HT-29 (cell line): ENCODE measurements at places on chromosomes 1 and 21.

- peak; percentile 79 for DNase-seq
These were observed 2.3 kb downstream of the H3-3A start for GRCh38 chr1:226064816-226065248.

DNA sequence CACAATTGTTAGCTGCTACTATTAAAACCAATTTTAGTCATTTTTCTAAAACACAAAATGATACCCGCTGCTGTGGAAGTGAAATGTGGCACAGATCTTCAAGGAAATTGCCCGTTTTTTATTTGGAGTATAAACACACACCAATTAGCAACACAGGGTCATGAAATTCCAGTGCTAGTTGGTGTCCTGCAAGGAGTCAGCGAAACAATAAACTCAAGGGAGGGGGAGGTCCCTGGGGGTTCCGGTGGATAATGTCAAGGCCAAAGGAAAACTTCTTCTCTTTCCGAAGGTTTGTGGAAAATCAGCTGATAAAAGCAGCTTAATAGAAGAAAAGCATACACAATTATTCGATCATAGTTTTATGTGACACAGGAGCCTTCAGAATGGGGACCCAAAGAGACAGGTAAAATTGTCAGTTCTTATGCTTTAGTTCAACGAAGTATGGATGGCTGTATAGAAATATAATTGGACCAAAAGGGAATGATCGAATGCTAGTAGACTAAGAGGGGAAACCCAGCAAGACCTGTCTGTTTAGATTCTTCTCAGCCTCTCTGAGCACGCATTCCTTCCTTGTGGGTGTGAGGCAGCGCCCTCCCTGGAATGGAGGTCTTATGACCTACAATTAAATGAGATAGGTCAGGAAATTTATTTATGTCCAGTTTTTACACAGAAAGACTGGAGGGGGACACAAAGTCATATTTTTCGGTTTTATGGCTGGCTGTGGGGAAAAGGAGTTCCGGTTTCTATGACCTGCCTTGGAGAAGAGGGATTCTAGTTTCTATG is 65.9 kb downstream of the KCNK1 start:
- no peak for DNase-seq

DNA sequence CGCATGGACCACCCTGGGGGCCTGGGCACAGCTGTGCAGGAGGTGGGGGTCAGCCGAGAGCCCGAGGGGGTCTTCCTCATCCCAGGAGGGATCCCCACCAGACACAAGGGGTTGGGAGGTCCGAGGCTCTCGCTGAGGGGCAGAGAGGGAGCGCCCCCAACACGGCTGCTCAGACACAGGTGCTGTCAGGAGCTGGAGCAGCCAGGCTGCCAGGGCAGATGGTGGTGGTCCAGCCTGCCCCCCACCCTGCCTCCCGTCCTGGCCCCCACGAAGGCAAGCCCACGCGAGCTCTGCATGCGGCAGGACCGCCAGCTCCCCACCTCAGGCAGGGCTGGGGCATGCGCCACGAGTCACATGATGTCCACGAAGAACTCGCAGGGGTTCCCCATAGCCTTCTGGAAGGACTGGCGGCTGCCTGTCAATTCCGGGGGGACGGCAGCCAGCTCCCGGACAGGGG is 4.7 kb downstream of the TAS1R3 start:
- DNase-seq = no peak

DNA sequence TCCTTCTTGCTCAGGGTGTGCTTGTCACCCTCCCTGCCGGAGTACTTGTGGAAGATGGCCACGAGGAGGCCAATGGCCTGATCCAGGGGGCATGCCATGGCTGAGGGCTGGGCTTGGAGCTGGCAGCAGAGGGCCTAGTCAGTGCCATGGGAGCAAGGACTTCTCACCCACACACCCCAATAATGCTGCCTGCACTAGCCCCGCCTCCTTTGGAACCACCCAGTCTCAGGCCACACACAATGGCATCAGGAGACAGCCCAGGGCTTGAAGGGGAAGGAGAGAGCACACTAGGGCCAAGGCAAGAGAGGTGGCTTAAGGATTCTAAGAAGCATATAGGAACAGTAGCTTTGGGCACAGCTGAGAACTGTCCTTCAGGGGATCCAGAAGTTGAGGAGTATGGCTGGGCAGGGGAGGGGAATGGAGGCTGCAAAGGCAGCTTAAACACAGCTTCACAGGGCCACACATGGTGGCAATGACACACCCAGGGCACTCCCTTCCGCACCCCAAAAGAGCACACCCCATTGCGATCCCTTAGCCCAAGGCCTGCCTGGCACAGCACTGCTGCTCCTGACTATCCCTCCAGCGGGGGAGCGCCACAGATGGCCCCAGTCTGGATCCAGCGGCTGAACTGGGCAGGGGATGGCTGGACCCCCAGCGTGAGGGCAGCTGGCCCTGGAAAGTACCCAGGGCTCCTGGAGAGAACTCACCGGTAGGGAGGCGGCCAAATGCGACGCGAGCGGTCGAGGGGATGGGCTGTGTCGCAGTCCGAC is at the start of gene S100A6:
Gene S100A6, minus strand, starts transcription at position 750 of the 770 bp plus-strand sequence. Its CDS starts 652 bp downstream, at position 98.
- DNase-seq = peak; percentile 79

- no peak for DNase-seq
These were observed 76.4 kb downstream of the TTC3 start for GRCh38 chr21:37149411-37149810.

DNA sequence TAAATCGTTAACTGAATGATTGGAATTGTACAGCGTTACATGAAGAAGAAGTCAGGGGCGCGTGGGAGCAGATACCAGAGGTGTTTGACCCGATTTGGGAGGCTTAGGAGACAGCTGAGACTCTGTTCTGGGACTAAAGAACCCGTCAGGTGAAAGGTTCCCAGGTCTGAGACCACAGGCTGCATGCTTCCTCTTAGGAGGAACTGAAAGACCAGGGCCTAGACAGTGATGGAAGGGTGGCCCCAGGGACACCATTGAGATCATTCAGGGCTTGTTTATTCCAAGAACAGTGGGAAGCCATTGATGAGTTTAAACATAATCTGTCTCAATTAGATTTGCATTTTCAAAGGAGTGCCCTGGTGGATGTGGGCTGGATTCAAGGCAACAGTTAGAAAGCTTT is 904 bp downstream of the KLF17 start:
- DNase-seq = no peak

DNA sequence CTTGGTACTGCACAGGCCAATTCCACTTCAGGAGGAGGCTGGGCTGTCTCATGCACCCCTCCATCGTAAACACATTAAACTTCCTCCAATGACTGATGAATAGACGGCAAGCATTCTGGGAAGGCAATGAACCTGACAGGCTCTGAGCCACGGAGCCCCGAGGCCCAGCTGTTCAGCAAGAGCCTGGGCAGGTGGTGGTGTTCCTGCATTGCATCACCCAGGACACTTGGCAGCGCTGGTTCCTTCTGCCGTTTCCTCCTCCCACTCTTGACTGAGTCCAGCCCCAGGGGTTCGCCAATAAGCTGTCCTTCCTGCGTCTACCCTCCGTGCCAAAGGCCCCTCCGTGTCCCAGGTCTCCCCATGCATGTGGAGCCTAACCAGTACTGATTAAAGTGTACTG is 109.8 kb downstream of the JAK1 start:
- DNase-seq = no peak

DNA sequence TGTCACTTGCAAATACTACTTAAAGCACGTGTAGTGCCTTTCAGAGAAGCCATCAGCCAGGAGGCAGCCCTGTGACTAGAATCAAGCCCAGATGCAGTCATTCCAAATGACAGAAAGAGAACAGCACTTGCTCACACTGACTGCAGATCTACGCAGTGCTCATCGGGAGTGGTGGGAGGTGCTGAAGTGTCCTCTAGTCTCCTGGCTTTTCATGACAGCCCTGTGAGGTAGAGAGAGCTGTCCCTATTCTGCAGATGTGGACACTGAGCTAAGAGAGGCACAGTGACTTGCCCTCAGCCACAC is 62.3 kb upstream of the EDN2 start:
- no peak for DNase-seq

GRCh38 chr1:155831279-155831976 is 25.6 kb downstream of the GON4L start:
- no peak for DNase-seq

GRCh38 chr1:38022810-38023209 is 10.3 kb downstream of the UTP11 start:
- no peak for DNase-seq

DNA sequence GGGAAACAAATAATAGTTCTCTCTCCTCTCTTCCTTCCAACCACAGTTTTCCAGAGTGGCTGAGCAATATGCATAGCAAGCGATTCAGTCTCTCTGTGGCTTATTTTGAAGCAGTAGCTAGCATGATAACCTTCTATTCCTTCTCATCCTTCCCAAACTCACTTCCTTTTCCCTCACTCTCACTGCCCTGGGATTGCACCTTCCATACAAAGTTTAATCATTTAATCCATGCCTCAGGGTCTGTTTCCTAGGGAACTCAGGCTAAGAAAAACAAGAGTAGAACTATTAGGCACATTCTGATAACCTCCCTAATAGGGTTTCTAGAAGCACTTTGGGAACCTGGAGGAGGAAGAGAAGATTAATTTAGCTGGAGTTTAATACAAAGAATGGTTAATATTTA is 97.7 kb upstream of the S1PR1 start:
- no peak for DNase-seq

GRCh38 chr1:168320800-168321450 is 40.2 kb downstream of the TBX19 start:
- no peak for DNase-seq

DNA sequence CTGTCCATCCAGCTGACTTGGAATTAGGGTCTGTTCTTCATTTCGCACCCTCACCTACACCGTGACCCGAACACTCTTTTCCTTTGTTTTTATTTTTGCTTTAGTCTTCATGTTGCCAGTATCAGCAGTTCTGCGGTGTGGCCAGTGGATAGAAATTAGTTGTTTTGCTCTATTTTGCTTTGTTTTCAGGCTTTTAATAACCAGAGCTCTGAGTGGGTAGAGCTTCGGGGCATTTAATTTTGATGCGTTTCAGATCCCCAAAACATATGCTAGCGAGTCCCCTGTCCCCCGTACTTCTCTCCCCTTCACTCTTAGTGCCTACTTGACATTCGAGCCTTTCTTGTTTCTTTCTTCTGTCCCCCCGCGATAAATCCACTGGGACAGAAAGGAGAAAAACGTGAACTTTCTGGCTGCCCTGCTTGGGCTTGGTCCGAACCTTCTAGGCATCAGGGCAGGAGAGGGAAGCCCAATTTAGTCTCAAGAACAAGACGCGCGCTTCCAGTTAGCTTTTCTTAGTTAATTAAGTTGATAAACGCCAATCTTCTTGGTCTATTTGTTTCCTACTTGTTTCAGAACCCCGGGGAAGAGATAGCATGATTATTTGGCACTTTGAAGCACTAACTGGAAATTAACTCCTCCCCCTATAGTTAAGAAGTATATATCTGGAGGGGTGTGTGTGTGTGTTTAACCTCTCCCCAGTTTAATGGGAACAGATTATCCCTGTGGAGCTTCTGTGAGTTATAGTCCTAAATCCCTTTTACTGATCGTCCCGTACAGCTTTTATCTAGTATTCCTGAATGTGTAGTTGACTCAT is 839 bp downstream of the SWT1 start:
- peak; percentile 27 for DNase-seq

GRCh38 chr21:29172282-29172681 is 41.8 kb downstream of the MAP3K7CL start:
- no peak for DNase-seq

DNA sequence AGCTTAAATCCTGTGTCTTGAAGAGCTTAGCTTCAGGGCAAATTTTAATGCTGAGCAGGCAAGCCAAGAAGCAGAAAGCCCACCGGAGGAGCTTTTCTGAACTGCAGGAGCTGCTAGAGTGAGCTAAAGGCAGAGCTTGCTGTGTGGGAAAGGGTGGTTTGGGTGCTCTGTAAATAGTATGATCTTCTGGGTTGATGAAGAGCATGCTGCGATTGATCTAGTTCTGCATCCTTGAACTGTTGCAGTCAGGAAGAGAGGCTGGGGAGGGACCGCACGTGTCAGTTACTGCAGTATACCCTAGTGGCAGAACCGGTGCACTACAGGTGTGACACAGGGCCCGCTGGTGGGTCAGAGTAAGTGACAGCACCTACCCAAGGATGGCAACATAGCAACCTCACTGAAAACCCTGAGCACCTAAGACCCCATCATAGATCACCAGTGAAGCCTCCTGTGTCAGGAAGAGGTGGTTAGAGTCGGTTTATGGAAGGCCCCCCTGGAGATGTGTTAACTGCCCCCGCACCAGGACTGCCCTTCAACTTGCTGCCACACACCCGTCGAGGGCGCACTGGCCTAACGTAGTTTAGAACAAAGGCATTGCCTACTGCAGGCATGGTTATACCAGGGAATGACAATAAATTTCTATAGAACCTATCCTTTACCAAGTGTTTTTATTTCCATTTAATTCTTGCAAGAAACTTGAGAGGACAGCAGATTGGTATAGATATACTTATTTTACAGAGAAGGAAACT is 146.0 kb upstream of the KIAA0040 start:
- peak; percentile 58 for DNase-seq

GRCh38 chr1:109538827-109539555 is 681 bp upstream of the GPR61 start:
- DNase-seq = no peak

DNA sequence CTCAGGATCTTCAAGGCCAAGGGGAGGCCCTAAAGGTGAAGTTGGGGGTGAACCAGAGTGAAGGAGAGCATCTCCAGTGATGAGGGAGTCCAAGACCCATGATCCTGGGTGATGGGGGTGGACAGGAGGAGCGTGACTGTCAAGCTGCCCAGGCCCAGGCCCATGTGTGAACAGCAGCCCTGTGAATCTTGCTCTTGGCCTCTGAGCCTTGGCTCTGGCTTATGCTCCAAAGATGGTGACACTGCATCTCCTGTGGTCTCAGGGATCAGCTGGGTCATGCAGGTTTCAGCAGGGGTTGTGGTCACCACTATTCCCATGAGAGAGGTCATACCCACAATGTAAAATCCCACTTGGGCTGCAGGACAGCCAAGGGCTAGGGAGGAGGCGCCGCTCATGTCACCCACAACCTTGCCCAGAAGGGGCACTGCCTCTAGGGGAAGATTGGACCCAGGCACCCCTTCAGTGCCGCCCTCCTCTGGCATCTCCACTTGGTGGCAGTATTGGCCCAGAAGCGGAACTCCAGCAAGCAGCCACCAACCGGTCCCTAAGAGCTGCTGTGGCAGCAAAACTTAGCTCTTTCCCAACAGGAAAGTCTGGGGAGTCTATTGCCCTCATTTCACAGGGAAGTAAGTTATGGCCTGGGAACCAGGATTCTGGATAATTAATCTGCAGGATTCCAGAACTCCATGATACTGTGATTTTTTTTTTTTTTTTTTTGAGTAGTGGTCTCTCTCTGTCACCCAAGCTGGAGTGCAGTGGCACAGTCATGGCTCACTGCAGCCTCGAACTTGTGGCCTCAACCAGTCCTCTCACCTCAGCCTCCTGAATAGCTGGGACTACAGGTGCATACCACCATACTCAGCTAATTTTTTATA is 7.5 kb upstream of the WNT3A start:
- DNase-seq = peak; percentile 85
